D721Med (cell line): ENCODE measurements at places on chromosomes 4 and X.

DNA sequence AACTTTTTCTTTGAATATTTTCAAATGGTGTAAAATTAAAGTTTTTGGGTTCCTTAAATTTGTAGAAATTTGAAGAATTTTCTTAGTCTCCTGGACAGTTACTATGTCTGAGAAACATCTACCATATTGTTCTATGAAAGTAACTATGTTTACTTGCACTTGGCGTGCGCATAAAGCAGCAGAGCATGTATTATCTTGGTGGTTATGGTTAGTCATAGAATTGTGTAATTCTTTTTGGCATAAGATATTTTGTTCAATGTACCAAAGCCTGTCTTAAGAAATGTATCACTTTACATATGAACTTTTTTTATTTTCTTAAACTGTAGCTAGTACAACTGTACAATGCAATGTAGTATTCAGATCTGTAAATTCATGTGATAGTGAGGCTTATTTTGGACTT, 49.2 kb downstream of the CDS1 start:
- DNase-seq, result no peak

- no peak for DNase-seq
These were observed 459.7 kb upstream of the TRAM1L1 start for GRCh38 chr4:117545039-117545438.

- DNase-seq, result no peak
These were observed 1160.3 kb downstream of the FSTL5 start for GRCh38 chr4:161003418-161004057.

DNA sequence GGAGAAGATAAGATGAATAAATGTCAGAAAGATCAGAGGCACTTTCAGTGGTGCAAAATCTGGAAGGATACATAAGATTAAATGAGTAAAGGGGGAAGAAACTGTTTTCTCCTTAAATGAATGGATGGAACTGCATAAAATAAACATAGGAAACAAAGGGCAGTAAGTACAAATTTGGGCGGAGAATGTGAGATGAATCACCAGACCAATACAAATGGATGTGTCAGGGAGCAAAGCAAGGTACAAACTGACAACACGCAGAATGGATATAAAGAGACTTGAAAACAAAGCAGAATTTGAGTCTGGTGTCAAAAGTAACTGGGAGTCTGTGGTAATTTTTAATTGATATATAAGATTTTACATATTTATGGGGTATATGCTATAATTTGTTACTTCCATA, 175.3 kb upstream of the PCDH18 start:
- no peak for DNase-seq

DNA sequence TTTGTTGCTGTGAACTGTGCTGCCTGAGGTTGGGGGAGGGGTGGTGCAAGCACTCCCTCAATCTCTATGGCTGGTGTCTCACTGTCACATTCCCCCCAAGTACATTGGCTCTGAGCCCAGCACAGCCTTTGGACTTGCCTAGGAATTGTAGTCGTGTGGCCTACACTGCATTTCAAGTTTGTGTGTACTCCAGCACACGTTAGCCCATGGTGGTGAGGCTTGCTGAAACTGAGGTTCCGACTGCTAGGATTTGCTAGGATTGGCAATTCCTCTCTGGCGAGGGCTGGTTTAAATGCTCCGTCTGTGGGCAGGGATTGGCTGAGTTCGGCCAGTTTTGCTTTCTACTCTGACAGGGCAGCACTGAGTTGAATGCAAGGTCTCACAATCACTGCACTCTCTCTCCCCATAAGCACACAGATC, 121.7 kb upstream of the CXXC4 start:
- DNase-seq, result no peak

DNA sequence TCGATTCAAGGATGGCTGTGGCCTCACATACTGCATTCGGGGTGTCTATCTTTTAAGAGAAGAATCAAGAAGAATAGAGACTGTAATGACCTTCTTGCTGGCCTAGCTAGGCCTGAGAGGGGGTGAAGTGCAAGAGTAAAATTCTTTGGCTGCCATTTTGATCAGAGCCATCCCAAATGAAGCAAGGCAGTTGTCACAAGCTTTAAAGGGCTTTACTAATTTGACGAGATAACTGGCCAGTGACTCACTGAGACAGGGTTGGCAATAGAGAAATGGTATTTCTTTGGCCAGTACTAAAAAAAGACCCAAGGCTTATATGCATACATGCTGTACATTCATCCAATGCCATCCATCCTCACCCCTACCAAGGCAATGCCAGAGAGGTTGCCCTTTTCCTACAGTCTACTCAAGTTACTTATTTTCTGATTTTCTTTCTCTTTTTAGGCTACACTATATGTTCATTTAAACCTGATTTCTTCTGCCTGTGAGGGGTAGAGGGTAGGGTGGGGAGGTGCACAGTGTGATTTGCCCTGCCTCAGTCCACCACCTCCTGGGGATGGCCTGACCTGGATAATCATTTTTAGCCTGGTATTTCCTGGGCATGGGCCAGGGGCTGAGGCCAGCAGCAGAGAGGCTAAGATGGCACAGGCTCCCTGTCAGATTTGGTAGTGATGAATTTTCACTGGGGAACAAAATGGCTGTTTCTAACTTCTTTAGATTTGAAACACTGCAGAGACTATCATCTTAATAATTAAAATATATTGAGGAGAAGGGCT, 32.2 kb downstream of the ATG4A start:
- no peak for DNase-seq

DNA sequence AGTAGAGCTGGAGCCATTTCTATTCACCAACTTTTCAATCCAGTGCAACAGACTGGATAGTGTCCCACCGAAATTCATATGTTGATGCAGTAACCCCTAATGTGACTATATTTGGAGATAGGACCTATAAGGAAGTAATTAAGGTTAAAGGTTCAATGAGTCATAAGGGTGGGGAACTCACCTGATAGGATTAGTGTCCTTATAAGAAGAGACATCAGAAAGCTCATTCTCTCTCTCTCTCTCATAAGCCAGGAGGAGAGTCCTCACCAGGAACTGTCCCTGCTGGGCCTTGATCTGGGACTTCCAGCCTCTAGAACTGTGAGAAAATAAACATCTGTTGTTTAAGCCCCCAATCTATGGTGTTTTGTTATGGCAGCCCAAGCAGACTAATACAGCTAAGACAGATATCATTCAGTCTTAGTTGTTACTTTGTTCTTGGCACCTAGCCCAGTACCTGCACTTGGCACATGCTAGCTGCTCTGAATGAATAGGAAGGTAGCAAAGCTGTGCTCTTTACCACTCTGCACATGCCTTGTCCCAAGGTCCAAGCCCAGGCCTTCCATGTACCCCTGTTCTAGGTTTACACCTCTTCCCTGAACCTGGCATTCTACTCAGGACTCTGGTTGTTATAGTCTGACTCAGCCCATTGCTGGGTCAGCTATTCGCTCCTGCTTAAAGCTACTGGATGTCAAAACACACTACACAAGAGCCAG, 19.2 kb upstream of the BRS3 start:
- no peak for DNase-seq

DNA sequence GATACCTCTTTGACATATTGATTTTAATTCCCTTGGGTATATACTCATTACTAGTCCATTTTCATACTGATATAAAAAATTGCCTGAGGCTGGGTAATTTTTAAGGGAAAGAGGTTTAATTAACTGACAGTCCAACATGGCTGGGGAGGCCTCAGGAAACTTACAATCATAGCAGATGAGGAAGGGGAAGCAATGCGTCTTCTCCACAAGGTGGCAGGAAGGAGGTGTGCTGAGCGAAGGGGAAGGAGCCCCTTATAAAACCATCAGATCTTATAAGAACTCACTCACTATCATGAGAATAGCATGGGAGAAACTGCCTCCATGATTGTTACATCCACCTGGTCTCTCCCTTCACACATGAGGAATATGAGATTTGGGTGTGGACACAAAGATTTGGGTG, 42.4 kb downstream of the MSX1 start:
- DNase-seq, result no peak

GRCh38 chr4:12446657-12447185, 1018.0 kb upstream of the HS3ST1 start:
- no peak for DNase-seq

DNA sequence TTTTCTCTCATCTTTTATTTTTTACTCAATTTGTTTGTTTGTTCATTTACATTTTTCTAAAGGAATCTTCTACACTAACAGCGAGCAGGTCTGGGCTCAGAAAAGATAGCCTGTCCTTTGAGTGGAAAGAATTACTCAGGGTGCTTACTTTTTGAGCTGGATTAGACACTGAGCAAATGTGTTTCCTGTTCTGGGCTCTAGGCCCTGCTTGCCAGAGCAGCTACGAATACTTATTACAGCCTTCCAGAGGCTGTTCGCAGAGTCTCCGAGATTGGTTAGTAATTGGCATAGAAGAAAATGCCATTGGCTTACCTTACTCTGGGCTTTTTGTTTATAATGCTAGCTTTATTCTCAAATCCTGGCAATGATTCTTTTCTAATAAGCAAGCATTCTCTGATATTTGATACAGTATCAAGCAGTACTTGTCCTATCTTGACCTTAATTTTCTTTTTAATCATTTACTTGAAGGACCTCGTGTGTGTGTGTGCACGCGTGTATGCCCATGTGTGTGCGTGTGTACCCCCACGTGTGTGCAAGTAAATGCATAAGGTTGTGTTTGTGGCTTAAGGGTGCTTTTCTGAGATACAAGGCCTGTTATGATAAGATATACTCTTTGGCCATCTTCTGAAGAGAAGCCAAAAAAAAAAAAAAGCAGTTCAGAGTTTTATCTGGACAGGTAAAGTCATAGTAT, 76.2 kb upstream of the GRXCR1 start:
- DNase-seq, result no peak

DNA sequence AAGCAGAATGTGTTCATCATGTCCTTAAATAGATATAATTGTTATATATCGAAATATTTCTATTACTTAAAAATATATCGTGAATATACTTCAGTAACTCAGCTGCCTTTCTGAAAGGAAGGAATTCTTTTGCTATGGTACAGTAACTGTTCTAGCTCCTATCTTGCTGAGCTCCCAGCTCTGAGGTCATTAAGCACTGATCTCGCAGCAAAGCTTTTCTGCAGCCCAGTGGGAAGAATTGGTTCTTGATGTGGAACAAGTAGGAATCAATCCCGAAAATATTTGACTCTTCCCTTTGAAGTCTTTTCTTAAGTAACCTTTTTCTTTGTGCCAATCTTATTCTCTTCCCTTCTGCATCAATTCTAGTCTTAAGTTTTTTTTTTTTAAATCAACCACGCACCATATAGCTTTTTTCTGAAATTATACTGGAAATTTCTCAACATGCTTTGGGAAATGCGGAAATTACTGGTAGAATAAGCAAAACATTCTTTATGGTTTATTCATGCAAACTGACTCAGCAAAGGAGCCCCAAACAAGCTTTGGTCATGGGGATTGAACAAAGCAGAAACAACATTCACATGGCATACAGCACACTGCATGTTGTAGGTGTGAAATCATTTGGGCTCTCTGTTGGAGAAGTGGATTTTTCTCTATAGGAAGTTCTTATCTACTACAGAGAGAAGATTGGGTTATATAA, 428.9 kb upstream of the GNPDA2 start:
- no peak for DNase-seq

GRCh38 chr4:124854968-124855367, 142.4 kb upstream of the ANKRD50 start:
- no peak for DNase-seq

DNA sequence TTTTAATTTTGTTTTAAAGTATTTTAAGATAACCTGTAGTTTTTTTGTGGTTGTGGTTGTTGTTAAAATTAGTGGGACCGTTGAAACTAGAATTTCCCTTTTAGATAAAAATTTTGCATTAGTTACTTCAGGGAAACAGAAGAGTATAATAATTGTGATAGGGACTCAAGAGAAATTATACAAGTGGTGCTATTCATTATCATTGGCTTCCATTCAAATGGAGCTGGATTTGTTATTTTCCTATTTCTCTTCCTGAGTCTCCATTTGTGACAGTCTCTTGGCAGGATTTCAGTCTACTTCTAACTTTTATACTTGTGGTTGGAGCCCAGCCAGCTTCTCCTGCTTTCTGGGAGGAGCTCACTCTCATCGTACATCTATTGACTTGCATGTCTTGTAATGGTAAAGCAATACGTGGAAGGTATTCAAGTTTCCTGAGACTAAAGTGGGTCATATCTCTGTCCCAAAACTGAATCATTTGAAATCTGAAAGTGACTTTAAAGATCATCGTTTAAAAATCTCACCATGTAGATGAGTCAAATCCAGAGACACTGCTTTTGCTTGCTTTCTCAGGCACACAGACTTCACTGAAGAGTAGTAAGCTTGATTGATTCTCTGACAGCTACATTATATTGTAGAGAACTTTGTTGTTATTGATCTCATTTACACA, 155.8 kb downstream of the RPA4 start:
- DNase-seq, result no peak

DNA sequence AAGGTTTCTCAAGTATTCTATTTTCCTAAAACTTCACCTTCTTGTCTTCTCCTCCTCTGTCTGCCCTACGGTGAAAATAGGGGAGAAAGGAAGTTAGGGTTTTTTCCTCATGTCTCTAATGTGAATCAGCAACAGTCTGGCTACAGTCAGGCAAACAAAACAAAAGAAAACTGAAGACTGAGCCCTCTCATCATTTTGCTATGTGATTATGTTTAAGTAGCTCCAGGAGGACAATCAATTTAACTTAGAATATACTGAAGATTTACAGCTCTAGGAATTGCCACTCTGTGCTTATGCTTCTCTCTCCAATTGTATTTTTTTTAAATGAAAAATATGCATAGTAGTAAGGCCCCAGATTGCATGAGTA, 316.2 kb downstream of the GPAT3 start:
- DNase-seq, result no peak

DNA sequence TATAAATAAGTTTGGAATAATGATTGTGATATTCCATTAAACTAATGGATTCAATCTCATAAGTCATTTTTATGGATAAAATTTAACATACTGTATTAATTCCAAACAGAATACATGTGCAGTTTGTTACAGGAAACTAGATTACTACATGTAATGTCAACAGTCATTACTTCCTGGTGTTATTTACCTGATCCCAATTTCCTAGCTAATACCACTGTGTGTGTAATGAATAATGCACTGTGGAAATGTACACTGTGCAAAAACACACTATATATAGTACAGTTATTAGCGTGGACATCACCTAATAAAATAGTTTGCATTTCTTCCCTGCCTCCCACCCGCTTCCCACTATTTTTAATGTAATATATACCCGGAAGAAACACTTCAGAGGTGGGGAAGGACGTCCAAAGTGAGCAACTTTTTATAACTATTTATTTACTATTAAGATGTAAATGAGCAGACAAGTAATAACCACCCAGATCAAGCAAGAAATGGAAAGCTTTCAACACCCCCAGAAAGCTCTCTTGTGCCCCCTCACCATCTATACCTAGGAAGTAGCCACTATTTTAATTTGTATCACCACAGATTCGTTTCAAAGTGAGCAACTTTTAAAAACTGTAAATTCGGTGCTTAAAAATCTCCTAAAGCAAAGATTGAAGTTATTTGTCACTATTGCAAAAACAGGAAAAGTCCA, 219.1 kb downstream of the THOC2 start:
- DNase-seq, result no peak

- DNase-seq, result no peak
These were observed 243.3 kb downstream of the GASK1B start for GRCh38 chr4:157929486-157929885.

DNA sequence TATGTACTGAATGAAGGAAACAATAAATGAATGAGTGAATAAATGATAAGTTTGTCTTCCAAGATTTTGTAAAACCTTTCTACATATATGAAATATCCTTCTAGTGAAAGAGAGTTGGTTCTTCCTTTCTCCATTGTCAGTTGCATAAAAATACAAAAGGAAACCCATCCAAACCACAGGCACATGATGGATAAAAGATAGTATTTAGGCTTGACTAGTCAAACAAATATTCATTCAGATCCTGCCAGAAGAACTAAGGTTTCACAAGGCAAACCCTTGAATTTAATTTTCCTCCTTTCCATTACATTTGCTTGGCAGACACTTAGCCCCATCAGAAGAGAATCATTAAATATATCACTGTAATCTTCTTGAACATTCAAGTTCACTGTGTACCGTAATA, 208.4 kb downstream of the COL25A1 start:
- no peak for DNase-seq
